ENCODE measurements at places on chromosomes 3 and 15.

DNA sequence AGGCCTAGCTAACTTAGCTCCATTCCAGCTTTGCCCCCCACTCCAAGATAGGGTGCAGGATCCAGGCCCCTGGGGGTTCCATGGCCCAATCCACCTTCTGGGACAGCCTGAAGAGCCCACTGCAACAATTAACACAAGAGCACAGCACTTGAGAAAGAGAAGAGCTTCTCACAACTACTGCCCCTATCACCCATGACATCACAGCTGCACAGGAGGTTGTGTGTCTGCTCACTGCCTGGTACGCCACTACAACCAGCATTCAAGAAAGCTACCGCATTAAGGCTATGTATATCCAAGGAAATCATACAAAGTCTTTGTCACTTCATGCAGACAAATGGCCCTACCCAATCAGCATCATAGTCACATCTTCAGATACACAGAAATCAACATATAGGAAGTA, 62.0 kb downstream of the MYO5A start:
- DNase-seq, result no peak

DNA sequence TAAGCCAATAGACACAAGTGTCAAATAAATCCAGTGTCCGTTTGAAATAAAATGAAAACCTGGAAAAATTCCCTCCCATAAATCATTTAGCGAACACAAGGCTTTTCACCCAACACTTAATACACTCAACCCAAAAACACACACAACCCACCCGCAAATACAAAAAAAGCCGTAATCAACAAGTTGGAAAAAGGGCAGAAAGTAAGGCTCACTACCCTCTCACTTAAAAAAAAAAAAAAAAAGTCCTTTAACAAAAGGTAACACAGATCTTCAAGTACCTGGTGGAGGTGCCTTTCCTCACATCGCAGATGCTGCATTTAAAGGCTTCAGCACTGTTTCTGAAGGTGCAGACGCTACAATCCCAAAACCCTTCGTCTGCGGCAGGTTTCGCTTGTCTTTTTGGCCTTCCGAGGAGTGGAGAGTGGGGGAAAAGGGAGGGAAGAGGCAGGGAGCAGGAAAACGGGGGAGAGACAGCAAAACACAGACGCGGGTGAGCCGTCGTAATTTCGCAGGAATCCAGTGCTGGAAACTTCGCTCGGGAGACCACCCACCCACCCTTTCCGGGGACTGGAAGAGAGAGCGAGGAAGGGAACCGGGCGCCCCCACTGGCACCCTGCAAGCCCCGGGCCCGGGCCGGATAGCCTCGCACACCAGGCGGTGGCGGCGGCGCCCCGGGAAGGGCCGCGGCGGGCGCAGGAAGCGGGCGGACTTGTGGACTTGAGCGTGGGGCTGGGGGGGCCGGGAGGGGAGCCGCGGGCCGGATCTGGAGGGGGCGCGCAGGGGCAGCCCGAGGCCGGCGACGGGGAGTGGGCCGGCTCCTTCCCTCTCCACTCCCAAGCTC, 401.8 kb downstream of the SHQ1 start:
- peak; percentile 24 for DNase-seq

DNA sequence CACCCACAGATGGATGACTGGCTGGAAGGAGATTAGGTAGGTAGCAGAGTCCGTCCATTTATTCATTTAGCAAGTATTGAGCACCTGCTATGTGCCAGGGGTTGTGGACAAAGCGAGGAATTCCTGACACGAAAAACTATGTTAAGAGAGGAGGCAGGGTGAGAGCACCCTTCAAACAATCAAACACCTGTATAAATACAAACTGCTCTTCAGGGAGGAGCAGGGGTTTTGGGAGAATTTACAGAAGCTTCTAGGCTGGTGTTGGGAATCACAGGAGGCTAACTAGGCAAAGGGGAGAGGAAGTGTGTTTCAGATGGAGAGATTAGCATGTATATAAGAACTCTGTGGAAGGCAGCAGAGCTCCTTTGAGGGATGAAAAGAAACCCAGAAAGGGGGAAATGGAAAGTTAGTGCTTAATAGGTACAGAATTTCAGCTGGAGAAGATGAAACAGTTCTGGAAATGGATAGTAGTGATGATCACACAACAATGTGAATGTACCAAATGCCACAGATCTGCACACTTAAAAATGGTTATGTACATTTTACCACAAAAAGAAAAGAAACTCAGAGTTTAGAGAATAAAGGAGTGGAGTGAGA, 805 bp upstream of the SEC22C start:
- no peak for DNase-seq

DNA sequence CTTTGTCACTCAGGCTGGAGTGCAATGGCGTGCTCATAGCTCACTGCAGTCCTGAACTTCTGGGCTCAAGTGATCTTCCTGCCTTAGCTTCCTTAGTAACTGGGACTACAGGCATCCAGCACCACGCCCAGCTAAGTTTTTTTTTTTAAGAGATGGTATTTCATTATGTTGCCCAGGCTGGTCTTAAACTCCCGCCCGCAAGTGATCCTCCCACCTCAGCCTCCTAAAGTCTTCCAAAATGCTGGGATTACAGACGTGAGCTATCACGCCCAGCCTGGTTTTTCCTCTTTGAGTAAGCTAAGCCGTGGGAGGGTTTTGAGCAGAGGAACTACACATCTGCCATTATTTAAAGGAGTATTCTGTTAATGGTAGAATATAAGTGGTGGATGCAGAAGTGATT, 7.4 kb upstream of the LRRFIP2 start:
- no peak for DNase-seq

DNA sequence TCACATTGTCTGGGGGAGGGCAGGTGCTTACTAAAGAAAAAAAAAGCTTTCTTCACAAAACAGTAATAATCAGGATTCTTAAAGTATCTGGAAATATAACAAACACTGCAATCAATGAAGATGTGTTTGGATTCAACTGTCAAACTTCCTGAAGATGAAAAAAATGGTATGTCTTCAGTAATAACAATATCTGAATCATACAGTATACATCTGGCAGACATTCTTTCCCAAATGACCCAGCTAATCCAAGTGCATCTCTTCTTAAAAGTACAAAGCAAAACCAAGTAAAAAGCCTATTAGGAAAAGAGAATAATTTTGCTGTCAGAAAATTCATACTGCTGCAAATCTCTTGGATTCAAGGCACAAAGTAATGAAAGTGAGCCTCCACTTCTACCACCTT, 145.0 kb upstream of the MCTP2 start:
- DNase-seq, result no peak

GRCh38 chr3:153928851-153929250, 192.3 kb upstream of the ARHGEF26 start:
- no peak for DNase-seq

- no peak for DNase-seq
These were observed 618.2 kb upstream of the ZNF717 start for GRCh38 chr3:76403556-76403955.

DNA sequence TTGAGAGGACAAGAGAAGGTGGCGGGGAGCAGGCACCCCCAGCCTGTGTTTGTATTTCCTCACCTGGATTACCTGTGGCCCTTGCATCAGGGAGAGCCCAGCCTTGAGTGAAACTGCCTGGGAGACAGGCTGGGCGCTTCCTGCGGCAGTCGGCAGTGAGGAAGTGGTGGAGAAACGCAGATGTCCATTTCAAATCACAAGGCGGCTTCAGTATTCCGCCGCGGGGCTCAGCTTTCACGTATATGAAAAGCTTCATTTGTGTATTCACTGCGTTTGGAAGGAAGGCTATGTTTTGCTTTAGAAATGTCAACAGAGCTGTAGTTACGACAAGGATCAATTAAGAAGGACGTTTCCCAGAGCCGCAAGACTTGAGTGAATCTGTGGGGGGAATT, 167.4 kb upstream of the CTDSPL start:
- no peak for DNase-seq

DNA sequence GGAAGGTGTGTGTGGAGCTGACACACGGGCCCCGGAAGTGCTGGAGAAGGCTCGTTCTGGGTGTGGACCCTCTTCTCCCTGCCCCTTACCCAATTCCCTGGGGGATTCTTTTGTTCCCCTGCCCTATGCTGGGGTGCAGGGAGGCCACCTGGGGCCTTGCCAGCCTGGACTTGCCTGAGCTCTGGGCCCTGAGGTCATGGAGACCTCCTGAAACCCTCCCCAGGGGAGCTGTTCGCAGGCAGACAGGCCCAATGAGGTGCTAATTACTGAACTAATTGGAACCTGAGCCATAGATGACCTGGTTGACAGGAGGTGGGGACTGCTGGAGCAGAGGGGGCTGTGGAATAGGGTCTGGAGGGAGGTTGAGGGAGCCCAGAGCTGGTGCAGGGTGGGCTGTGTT, 9.4 kb upstream of the C15orf39 start:
- DNase-seq, result no peak

- DNase-seq, result no peak
These were observed 24.3 kb upstream of the IL12A start for GRCh38 chr3:159964166-159964973.

DNA sequence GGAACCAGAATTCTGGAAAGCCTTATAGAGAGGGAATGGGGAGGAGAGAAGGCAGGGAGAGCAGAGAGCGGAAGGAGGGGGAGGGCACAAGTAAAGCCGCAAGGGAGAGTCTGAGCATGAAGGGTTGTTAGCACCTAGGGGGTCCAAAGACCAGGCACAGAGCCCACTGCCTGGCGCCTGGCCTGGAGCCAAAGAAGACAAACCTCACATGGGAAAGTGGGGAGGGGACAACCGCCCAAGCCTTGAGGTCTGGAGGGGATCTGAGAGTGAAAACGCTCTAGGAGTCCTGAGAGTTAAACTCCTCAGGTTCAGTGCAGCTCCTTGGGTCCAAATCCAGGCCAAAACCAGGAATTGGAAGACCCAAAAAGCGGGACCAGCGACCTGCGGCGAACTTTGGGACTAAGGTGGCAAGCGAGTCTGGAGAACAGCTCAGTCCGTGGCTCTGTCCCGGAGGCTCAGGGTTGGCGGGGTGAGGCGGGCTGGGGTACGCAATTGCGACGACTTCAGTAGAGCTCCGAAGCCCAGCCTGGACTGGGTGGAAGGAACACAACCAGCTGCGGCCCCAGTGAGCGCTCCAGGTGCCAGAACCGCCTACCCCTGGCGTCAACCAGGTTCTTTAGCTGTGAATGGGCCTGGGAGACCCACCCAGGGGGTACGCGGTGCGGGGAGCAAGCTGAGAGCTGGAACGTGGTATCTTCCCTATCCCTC, 807 bp upstream of the INAFM2 start:
- DNase-seq, result no peak

DNA sequence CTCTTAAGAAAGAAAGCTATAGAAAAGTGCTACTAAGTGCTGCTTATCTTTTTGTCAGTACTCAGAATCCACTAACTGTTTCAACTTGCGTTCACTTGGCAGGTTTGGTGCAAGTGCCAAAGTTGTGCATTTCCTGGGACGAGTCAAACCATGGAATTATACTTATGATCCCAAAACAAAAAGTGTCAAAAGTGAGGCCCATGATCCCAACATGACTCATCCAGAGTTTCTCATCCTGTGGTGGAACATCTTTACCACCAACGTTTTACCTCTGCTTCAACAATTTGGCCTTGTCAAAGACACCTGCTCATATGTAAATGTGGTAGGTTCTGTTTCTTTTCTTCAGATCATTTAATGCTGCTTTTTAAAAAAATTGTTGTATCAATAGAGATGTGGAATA, 32.6 kb downstream of the GYG1 start:
- no peak for DNase-seq

DNA sequence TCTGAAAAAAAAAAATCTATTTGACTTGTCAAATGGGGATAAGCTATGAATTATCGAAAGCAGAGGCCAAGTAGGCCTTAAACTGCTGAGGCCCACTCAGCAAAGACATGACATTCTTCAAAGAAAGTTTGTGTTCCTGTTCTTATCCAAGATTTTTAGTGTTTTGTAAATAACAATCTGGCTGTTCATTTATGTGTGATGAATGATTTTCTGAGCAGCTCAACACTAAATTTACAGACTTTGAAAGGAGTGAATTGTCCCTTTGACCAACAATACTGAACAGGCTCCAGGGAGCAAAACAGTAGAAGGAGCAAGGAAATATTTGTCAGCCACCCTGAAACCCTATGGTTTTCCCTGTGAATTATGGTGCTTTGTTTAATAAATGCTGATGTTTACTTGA, 512.6 kb upstream of the NAALADL2 start:
- DNase-seq, result no peak

DNA sequence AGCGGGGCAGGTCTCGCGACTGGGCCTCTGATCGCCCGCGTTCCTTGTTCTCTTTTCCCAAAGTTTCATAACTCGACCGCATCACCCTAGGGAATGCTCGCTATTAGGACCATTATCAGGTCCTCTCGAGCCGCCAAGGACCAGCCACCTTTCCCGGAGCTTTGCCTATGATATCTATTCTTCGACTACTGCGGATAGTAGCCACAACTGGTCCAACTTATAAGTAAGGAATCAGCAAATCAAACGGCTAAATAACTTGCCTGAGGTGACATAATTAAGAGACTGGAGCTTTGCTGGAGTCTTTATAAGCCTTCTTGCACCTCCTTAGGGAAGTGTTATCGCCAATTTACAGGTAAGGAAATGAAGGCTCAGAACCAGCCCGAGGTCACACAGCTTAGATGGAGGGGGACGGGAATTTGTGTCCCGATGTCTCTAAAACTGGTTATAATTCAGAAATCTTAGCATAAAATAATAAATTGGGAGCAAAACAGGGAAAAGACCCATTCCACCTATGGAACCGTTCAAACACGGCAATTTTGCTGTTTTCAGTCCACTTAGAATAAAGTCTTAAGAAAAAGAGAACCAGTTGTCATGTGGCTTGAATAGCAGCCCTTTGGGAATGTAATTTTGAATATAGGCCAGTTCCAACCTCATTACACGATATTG, 479 bp upstream of the PLD1 start:
- DNase-seq, result no peak

GRCh38 chr3:181790561-181790960, 78.8 kb downstream of the SOX2 start:
- DNase-seq, result no peak

GRCh38 chr3:156298938-156299337, 178.6 kb downstream of the KCNAB1 start:
- DNase-seq, result no peak

- DNase-seq, result no peak
These were observed 10.6 kb upstream of the ITPKA start for GRCh38 chr15:41483115-41483514.

DNA sequence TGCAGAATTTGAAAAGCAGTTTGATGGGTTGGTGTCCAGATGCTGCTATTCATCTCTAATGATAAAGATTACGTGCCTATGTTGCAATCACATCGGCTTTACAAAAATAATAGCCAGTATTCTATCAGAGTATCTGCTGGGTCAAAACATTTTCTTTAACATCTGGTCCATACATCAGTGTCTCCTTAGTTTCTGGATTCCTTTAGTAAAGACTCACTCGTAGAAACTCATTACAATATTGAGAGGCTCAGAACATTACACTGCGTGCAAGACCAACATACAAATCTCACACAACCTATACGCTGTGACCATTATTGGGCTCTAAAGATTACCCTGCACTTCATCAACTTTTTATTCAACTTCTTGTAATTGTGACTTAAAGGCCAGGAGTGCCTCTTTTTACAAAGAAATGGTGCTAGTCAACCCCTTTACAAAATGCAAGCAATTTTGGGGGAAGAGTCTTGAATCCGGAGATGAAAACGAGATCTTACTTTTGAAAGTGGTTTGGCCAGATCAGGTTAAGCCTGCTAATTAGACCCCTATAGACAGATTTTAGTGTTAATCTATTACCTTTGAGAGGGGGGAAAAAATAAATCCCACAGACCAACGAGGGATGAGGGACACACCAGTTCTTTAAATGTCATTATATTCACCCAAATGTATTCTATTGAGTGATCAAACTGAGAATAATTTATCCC, 2.9 kb downstream of the TRA2B start:
- DNase-seq, result no peak
